PC-9 (cell line): ENCODE measurements at places on chromosomes 2 and 18.

GRCh38 chr18:79869591-79870300 lies 72.0 kb downstream of the KCNG2 start:
- DNase-seq = no peak

DNA sequence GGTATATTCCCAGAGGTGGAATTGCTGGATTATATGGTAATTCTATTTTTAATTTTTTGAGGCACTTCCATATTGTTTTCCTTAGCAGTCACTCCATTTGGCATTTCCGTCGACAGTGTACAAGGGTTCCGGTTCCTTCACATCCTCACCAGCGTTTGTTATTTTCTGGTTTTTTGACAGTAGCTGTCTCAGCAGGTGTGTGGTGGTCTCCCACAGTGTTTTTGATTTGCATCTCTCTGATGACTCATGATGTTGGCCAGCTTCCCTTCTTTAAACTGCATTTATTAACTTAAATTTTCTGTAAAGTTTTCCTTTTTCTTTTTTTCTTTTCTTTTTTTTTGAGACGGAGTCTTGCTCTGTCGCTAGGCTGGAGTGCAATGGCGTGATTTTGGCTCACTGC lies 19.7 kb downstream of the SH3BP4 start:
- DNase-seq = no peak

DNA sequence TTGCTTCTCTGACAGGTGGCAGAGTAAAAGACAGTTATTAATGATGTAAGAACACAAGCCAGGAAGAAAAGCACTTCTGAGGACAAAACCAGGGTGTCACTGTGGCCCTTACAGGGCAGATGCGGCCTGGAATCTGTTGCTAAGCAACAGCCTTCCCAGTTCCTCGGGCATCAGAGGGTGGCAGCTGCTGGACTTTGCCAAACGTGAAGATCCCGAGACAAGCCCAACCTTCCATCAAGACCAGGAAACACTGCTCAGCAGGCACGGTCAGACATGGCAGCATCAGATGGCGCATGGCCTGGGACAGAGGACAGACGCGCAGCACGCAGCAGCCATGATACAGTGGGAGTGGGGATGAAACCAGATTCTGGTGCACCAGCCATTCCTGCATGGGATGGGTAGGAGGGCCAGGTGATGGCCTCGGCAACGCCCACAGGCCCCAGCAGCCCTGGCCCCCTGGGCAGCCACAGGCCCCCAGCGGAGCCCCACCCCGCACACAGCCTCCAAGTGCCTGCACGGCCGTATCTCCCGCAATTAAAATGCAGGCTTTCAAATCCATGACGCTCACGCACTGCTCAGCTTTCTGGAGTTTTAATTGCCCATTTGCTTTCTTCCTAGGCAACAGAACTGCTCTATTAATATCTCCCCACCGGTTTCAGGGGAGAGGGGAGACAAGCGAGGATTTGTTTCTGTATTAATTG lies 89.0 kb downstream of the EIPR1 start:
- DNase-seq = no peak

DNA sequence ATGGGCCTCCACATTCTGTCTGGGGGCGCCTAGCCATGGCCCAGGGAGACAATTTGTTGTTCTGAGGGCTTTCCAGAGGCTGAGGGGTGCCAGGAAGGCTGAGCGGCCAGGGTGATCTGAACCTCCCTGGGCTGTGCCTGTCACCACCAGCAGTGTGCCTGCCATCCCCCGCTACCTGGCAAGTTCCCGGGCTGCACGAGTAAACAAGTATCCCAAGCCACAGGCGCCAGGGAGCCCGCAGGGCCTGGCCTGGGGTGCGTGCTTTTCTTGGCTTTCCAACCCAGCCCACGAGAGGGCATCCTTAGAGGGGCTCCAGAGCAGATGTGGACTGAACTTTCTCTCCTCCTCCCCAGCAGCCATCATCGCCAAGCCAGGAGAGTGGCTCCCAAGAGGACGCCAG lies 35.1 kb upstream of the B3GNT7 start:
- no peak for DNase-seq

- no peak for DNase-seq
Observed at GRCh38 chr18:25595274-25596060, 243.5 kb upstream of the ZNF521 start.

- no peak for DNase-seq
Observed at GRCh38 chr2:80330527-80331450, 26.2 kb upstream of the LRRTM1 start.

DNA sequence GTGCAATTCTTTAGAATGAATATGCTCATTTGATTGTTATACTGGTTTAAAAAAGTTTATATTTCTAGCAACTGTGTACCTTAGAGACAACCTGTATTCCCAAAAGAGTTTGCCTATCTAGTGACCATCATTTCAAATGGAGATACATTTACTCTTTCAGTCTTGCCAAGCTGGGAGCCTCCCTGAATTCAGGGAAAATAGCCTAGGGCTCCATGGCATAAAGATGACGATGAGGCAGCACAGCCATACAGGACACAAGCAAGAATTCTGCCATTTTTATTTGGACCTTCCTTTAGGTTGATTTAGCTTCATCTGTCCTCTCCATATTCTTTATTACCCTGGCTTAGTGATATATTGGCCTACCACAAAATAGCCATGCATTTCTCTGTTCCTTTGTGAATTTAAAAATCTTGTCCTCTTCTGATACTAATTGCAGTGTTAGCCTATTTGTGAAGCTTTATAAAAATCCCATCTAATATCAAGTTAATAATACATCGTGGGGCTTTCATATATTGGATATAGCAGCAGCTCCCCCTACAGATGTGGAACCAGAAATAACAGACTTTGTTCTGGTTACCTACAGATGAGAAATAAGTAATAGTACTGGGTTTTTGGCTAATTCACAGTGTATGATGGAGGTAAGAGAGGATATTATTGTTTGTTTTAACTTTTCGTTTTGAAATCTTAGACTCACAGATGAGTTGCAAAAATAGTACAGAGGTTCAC lies 1661.9 kb upstream of the PIK3C3 start:
- no peak for DNase-seq

GRCh38 chr2:120531365-120531764 lies 185.4 kb downstream of the INHBB start:
- no peak for DNase-seq
